ENCODE measurements at places on chromosomes 5 and 9.
A peak's percentile ranks its signal among the peaks of the same experiment; 100 is the strongest.

DNA sequence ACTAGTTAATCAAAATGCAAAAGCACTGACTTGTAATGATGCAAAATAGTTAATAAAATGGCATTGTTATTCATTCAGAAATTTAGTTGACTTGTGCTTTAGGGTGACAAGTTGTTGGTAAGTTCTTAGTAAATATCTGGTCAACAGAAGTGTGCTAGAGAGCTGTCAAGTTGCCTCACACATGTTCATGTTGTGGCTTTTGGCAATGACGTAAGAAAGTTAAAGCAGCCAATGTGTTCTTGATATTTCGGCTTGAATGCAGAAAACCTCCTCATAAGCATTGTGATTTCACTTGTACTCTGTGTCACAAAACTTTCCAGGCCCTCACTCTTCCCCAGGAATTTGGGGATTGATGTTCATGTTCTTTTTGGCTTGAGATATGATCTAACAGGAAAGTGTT lies 626.7 kb downstream of the PRR16 start:
- peak; percentile 40 for DNase-seq

DNA sequence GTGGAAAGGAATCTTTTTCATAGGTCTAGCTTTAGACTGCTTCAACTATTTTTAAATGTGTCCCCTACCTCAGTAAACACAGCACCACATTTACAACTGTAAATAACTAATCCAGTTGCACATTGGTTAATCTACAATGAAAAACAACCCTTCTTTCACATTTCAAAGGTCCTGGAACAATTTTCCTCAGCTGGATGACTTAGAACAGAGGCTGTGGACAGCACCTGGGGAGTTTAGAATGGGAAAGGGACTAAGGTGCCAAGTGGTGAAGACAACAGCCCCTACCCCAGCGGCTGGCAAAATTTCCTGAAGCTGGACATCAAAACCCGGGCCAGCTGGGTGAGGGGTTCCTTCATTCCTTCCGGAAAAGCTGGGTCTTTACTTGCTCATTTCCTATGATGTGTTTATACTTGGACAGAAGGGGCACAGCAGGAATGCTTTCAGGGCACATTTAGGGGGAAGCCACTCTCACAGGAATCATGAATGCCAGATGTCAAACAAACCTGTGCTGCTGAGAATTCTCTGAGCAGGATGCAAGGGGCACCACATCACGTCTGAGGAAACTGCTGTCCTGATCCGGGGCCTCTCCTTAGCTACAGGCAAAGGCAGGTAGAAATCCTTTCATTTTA lies 158.3 kb downstream of the NR2F1-AS1 start:
- DNase-seq = no peak

GRCh38 chr9:131943351-131943841 lies 136.3 kb downstream of the MED27 start:
- no peak for DNase-seq

DNA sequence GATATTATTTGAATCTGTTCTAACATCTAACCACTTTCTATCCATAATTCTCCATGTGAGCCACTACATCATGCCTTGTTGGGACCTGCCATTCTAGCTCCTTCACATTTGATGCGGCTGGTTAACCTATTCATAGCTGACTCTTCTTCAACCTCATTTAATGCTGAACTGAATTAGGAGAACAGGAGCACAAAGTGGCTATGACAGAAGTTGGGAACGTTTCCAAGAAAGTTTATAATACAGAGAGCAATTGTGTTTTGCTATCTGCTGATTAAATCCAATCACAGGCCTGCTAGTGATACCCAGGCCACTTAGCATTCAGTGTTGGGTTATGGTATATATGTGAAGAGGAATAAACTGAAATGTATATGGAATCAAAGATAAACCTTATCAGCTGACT lies 440.3 kb downstream of the PTPRD start:
- no peak for DNase-seq

- DNase-seq = no peak
These were observed 31.2 kb downstream of the JAKMIP2 start for GRCh38 chr5:147751156-147751830.

DNA sequence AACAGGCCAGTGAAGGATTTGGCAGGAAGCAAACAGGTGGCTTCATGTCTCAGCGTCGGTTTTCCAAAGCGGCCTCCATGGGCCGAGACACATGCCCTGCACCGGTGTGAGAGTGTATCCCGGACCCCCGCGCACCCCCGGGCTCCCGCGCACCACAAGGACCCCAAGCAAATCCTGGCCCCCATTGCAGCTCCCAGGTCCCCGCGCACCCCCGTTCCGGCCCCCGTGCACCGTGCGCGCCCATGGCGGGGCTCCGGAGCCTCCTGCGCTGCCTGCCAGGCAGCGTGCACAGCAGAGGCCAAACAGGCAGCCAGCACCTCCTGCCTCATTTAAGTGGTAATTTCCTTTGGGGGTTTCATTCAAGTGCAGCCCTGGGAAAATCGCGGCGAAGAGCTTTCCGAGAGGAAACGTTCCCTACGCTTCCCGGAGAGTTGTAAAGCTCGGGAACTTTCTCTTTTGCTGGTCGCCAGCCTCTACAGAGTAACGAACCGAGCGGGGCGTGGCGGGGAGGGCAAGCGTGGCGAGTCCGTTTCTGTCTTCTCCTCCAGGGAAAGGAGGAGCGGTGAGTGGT lies 145.5 kb upstream of the SLC24A2 start:
- no peak for DNase-seq

DNA sequence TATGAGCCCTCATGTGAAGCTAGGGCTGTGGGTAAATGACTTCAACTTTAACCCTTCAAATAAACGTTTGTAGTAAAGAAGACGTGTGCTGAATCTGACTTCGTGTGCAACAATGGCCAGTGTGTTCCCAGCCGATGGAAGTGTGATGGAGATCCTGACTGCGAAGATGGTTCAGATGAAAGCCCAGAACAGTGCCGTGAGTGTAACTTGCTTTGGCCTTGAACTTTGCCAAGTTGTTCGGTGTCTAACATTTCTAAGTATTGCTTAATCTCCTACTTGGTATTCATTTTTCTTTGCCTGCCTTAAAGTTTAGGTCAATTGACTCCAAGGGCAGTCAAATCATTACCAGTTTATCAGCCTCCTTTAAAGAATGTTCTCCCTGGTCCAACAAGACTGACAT lies 18.2 kb downstream of the VLDLR start:
- DNase-seq = no peak

GRCh38 chr9:114216081-114216480 lies 60.7 kb downstream of the COL27A1 start:
- DNase-seq = no peak

DNA sequence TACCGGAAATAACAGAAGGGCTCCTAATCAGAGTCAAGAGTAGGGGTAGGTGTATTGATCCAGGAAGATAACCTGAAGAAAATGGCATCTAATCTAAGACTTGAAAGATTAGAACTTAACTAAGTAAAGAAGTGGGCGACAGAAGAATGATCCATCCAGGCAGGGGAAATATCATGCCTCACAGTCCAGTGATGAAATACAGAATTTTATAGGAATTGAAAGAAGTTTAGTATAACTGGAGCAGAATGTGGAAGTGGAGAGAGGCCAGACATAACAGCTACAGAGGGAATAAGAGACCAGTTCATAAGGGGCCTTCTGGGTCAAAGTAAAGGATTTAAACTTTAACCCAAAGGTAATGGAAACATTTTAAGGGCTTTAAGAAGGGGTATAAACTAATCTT lies 42.2 kb downstream of the ERP44 start:
- DNase-seq = no peak

- DNase-seq = no peak
These were observed 353.6 kb downstream of the BNC2 start for GRCh38 chr9:16516891-16517290.

GRCh38 chr5:118611332-118611945 lies 376.9 kb downstream of the DTWD2 start:
- DNase-seq = peak; percentile 8

DNA sequence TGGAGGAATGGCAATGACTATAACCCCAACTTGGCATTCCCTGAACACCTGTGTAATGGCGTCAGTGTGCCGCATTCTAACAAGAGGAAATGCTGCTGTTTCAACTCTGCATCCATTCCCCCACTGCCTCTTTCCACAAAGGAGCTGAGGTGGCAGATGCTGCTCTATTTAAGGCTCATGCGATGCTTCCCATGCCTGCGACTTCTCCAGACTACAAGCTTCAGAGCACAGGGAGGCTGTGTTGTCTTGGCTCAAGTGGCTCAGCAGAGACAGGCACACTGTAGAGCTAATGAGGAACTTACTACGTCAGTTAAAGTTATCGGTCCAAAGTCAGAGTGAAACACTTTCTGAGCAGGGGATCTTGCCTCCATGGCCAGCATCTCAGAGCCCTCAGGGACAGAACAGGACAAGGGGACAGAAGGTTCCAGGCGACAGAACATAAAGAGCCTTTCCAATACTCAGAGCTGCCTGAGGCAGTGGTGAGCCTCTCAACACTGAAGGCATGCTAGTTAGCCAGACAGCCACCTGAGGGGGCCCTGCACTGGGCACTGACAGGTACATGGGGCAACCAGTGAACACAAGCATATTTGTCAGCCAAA lies 21.8 kb downstream of the TNIP1 start:
- no peak for DNase-seq

DNA sequence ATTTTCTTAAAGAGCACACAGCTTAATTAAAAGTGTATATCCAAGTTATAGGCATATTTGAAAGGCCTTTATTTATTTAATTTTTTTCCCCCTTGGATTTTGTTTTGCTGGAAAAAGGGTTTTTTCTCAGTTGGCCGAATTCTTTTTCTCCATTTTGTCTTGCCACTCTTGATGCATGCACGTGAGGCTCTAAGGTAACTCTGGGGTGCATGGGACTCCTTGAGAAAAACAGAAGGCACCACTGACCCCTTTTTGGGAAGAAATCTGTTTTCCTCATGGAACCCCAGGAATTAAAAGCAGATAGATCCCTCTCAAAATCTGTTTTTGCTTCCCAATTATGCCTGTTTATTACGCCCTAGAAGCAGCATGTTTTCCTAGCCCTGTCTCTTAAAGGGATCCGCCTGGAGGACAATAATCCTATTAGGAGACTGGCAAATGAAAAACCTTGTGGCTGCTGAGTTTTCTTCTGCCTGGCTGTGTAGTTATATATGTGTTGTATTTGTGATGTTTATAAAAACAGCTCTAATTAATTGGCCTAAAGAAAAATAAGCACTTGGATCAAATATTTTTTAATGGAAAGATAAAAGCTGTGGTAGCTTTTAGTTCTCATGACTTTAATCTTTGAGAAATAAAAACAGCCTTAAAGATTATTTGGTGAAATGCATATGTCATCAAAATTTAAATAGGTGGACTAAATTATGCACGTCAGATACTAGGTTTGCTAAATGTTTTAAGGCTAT lies 435.1 kb upstream of the CDH9 start:
- no peak for DNase-seq

All from AML-193 (cell line).